ENCODE measurements at places on chromosomes 1 and 21.

GRCh38 chr1:204257446-204257845 lies 43.7 kb upstream of the GOLT1A start:
- DNase-seq = no peak

DNA sequence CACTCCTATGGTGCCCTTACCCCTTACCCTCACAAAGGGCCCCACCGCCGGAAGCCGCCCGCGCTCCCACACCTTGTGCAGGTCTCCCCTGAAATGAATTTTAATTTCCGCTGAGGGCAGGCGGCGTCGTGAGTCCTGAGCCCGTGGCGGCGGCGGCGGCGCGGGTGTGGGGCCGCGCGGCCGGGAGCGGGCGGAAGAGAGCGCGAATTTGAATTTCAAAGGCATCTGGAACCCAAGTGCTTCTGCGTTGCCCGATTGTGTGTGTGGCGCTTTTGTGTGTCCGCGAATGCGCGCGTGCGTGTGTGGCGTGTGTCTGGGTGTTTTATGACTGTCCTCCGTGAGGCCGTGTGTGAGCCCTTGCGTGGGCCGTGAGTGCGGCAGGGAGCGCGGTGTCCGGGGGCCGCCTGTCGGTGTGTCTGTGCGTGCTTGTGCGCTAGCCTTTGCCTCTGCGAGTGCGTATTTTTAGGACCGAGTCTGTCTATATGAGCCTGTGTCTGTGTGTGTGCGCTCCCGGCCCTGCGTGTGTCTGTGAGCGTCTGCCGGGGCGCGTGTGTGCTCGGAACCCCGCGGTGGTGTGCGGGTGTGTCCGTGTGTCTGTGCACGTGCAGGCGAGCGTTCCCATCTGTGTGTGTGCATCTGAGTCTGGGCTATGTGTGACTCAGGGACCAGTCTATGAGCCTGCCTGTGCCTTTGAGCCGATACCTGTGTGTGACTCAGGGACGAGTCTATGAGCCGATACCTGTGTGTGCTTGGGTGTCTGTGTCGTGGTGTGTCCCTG lies 7.9 kb upstream of the ADGRB2 start:
- no peak for DNase-seq

GRCh38 chr1:46675549-46676314 lies 4.1 kb downstream of the TEX38 start:
- DNase-seq = no peak

DNA sequence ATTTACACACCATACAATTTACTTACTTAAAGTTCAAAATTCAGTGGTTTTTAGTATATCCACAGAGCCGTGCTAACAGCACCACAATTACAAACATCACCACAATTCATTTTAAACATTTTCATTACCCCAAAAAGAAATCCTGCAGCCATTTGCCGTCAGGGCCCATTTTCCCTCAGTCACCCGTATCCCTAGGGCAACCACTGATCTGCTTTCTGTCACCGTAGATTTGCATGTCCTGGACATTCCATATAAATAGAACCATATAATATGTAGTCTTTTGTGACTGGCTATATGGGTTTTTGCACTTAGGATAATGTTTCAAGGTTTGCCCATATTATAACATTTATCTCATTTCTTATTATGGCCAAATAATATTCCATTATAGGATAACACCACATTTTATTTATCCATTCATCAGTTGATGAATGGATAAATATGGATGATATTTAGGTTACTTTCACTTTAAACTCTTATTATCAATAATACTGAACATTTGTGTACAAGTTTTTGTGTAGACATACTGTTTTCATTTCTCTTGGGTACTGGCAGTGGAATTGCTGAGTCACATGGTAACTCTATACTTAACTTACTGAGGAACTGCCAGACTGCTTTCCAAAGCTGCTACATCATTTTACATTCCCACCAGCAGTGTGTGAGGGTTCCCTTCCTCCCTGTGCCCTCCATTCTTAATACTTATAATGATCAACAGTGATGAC lies 68.9 kb downstream of the ST3GAL3 start:
- no peak for DNase-seq

DNA sequence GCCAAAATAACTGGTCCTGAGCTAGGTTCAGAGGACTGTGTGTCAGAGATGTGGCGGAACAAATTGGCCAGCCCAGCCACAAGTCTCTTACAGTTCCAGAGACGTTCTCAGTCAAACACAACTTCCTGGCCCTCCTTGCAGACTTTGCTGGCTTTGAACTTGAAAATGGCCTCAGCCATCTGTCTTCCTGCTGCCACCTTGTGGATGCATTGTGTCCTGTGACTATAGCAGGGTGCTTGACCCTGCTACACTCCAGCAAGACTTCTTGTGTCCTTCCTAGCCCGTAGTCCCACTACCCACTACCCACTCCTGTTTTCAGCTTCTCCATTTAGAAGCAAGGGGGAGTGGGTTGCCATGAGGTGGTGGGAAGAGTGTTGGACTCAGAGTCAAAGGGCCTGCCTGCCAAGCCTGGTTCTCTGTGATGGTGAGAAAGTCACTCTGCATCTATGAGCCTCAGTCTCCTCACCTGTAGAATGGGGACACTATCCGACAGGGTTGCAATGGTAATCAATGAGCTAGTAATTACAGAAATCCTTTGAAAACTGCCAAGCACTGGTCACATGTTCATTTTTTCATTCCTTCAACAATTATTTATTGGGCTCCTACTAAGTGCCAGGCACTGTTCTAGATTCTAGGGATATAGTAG lies 109.9 kb downstream of the IGSF21 start:
- no peak for DNase-seq
